Mammary microvascular endothelial cell (primary cell): ENCODE measurements at places on chromosomes 5 and 9. TPM values are rescaled to one million over a fixed set of nuclear protein-coding genes. Genes with fewer than 3 reads are reported as not detected.

The CDH9 gene
- total RNA-seq: not detected in 2 replicates

The PIP5KL1 gene
- total RNA-seq: 0.34 and 1.3 TPM in 2 replicates

The SPATA31D4 gene
- total RNA-seq: not detected in 2 replicates

The ATP6V1G1 gene
- 121 and 138 TPM in 2 replicates for total RNA-seq

The GHR gene
- total RNA-seq: 1.5 and 2.7 TPM in 2 replicates

The MTX3 gene
- 3.1 and 5.4 TPM in 2 replicates for total RNA-seq

The SHB gene
- total RNA-seq: 26.2 and 34.1 TPM in 2 replicates

The UGT3A2 gene
- total RNA-seq: not detected in 2 replicates

The ADRA1B gene
- 1.3 and 3.1 TPM in 2 replicates for total RNA-seq

The LRRC19 gene
- not detected in 2 replicates for total RNA-seq

The PCDHGA4 gene
- 2.8 and 3.9 TPM in 2 replicates for total RNA-seq

The TLX3 gene
- total RNA-seq: not detected in 2 replicates

The NAIF1 gene
- 7.6 and 9.0 TPM in 2 replicates for total RNA-seq

The CATSPER3 gene
- 0.40 TPM in 1 of 2 replicates, not detected in the other for total RNA-seq

The SPINK13 gene
- total RNA-seq: not detected in 2 replicates

The DIPK1B gene
- total RNA-seq: 151 and 161 TPM in 2 replicates

The CRHBP gene
- total RNA-seq: not detected in 2 replicates

The COL5A1 gene
- 10.1 and 14.1 TPM in 2 replicates for total RNA-seq

The NOTCH1 gene
- total RNA-seq: 70.4 and 79.5 TPM in 2 replicates

The PITX1 gene
- total RNA-seq: not detected in 2 replicates

The ACTBL2 gene
- total RNA-seq: 0.10 TPM in 1 of 2 replicates, not detected in the other

The LCN1 gene
- total RNA-seq: not detected in 2 replicates

The DNAJC21 gene
- 20.7 and 26.0 TPM in 2 replicates for total RNA-seq

The BRINP1 gene
- 0.25 and 0.40 TPM in 2 replicates for total RNA-seq

The UNC13B gene
- total RNA-seq: 33.3 and 35.0 TPM in 2 replicates

The BARX1 gene
- not detected in 2 replicates for total RNA-seq

The SLC6A18 gene
- not detected in 2 replicates for total RNA-seq

The LRRC70 gene
- 18.3 and 19.9 TPM in 2 replicates for total RNA-seq

The TSSK1B gene
- total RNA-seq: not detected in 2 replicates

The TUBB4B gene
- total RNA-seq: 1,008 and 1,079 TPM in 2 replicates

The RANBP3L gene
- not detected in 2 replicates for total RNA-seq

The ZNF367 gene
- total RNA-seq: 9.4 and 10.2 TPM in 2 replicates

The PLAC8L1 gene
- total RNA-seq: not detected in 2 replicates

The PRRX2 gene
- total RNA-seq: 0.20 and 0.40 TPM in 2 replicates

The HACD4 gene
- 6.1 and 6.3 TPM in 2 replicates for total RNA-seq

The PRELID2 gene
- 11.9 and 15.5 TPM in 2 replicates for total RNA-seq

The NMRK1 gene
- 25.5 and 30.6 TPM in 2 replicates for total RNA-seq

The FOXB2 gene
- total RNA-seq: not detected in 2 replicates

The PDE6A gene
- total RNA-seq: 0.05 TPM in 1 of 2 replicates, not detected in the other

The SPATA31A3 gene
- not detected in 2 replicates for total RNA-seq

The LRRTM2 gene
- total RNA-seq: 0.44 and 0.47 TPM in 2 replicates

The PAEP gene
- not detected in 2 replicates for total RNA-seq

The CARD6 gene
- 21.7 and 23.8 TPM in 2 replicates for total RNA-seq

The FAM153A gene
- not detected in 2 replicates for total RNA-seq

The OR2S2 gene
- total RNA-seq: not detected in 2 replicates

The MATR3 gene
- total RNA-seq: 170 and 174 TPM in 2 replicates

The GADD45G gene
- 0.33 and 0.54 TPM in 2 replicates for total RNA-seq

The PCDHAC2 gene
- 0.64 and 0.73 TPM in 2 replicates for total RNA-seq
